NCI-H1417 treated with DMSO at 0.1 percent for 48 hours (cell line): ENCODE measurements at places on chromosomes 16 and 17.

DNA sequence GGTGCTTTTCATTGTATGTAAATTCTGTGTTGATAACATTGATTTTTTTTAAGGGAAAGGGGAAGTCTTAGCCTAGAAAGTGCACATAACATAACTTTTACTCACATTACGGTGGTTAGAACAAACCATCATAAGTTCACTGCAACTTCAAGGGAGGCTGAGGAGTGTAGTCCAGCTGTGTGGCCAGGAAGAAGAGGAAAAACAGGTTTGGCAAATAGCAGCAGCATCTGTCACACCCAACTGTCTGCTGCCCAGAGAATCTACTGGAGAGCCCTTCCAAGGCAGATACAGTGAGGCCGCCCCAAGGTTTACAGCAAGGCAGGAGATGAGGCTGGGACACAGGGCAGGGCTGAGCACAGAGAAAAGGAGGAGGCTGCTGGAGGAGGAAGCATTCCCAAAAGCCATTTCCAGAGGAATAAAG is 60.6 kb downstream of the AIPL1 start:
- no peak for DNase-seq

DNA sequence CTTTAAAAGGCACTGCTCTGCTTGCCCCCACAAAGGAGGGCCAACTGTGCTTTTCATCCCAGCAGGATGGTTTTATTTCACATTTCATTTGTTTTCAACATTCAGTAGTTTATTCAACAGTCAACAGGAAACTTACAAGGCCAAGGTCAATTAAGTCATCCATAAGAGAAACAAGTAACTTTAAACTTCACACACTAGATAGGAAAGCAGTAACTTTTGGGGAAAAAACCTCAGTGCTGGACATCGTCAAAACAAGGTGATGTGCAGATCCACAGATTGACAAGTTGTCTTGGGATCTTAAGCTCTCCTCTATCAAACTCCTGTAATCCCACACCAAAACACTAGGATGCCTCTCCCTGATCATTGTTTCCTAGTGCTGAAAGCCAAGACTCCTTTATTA is 18.5 kb downstream of the NFE2L1 start:
- DNase-seq: no peak

GRCh38 chr16:17469011-17469740 is 1.6 kb downstream of the XYLT1 start:
- no peak for DNase-seq

DNA sequence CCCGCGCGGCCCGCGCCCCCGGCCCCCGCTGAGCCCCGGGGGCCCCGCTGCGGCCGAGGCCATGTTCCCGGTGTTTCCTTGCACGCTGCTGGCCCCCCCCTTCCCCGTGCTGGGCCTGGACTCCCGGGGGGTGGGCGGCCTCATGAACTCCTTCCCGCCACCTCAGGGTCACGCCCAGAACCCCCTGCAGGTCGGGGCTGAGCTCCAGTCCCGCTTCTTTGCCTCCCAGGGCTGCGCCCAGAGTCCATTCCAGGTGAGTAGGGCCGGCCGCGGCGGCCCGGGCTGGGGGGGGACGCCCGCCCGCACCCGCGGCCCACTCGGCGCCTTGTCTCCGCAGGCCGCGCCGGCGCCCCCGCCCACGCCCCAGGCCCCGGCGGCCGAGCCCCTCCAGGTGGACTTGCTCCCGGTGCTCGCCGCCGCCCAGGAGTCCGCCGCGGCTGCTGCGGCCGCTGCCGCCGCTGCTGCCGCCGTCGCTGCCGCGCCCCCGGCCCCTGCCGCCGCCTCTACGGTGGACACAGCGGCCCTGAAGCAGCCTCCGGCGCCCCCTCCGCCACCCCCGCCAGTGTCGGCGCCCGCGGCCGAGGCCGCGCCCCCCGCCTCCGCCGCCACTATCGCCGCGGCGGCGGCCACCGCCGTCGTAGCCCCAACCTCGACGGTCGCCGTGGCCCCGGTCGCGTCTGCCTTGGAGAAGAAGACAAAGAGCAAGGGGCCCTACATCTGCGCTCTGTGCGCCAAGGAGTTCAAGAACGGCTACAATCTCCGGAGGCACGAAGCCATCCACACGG is 504 bp downstream of the MAZ start:
- DNase-seq: peak; percentile 35

DNA sequence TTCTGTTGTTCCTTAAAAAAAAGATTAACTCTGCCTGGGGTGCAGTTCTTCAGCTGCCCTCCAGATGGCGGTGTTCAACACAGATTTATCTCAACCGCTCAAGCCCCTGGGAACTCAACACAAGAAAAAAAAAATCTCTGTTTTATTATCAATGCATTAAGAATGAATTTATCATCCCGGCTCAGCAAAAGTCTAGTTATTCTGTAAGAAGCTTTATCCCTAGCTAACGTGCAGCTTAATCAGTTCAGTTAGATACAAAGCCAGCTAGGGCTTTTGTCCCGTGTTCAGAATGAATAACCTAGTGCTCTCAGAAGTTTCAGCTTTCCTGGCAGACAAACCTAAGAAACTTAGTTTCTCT is 475.9 kb upstream of the CCL2 start:
- DNase-seq: no peak

- DNase-seq: no peak
These were observed 66.6 kb downstream of the NOS2 start for GRCh38 chr17:27733773-27734172.

- no peak for DNase-seq
These were observed 39.9 kb upstream of the LONP2 start for GRCh38 chr16:48203974-48204824.

DNA sequence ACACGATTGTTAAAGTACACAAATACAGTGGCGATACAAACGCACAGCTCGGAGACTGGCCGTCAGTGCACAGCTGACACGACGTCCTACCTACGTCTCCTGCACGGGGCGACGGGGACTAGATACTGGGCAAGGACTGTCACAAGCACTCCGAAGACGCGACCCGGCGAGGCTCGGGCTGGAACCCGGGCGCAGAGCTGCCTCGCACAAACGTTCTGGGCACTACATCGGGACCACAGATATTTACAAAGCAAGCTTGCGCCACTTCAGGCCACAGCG is 13.8 kb downstream of the SLC16A3 start:
- DNase-seq: no peak
